ENCODE measurements at places on chromosomes 6 and 20.

DNA sequence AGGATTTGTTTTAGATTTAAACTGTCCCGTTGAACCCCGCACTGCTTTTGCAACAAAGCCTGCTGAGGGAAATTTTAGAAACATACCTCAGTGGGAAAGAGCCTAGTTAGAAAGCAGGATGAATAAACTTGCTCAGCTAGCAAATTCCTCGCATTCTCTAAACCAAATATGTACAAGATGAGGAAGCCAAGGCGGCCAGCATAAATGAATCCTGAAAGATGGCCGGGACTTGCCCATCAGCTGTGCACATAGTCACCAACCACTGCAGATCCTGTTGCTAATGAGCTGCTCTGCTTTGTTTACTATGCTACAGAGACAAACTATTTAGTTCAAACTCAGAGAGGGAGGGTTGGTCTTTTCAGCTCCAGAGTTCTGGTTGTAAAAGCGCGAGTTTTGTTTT, 49.0 kb downstream of the TMEM170B start:
- DNase-seq = no peak

- DNase-seq = no peak
Measured at GRCh38 chr20:6053776-6054688, at the start of gene LRRN4. Gene LRRN4, minus strand, starts transcription at chr20:6054060. Its CDS starts 1,261 bp downstream, at chr20:6052799.

DNA sequence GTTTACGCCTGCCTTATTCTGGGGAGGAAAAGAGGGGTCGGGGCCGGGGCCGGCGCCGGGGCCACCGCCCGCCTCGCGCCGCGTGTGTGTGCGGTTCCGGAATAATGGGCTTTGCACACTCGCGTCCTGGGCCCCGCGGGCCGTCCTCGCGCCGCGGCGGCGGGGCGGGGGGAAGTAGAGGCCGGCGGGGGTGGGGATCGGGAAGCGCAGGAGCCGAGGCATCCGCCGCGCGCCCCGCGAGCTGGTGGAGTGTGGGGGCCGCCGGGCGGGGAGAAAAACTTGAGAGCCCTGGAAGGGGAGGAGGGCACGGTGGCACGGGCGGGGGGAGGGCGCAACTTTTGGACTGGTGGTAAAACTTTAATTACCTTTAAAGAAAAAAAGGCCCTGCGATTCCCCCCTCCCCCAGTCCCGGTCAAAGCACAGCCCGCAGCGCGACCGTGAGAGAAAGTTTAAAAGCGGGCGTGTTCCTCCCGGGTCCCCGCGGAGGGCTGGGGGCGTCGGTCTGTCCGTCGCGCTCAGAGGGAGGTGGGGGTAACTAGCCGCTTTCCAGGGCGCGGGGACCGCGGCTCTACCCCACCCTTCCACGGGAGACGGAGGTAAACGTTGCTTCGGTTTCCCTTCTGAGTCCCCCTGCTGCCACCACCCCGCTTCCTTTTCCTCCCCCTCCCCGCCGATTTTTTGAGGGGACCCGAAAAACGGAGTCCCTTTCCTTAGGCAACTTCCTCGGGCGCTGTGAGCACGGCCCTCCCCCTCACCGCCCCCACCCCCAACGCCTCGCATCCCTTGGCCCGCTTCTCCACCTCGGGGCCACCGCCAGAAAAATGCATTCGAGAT, 1.9 kb downstream of the L3MBTL3 start:
- peak; percentile 30 for DNase-seq

DNA sequence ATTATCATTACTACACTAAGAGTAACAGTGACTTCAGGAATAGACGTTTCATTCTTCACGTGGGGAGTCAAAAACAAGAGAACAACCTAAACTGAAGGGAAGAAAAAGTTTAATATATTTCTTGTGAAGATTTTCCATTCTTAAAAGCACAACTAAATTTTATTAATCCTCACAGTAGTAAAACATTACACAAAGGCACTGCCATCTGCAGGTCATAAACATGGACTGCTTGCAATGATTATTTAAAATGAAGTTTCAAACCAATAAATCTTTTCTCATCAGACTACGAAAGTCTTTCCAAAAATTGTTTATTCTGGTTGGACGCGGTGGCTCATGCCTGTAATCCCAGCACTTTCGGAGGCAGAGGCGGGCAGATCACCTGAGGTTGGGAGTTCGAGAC, 2.6 kb downstream of the NCOA5 start:
- no peak for DNase-seq

DNA sequence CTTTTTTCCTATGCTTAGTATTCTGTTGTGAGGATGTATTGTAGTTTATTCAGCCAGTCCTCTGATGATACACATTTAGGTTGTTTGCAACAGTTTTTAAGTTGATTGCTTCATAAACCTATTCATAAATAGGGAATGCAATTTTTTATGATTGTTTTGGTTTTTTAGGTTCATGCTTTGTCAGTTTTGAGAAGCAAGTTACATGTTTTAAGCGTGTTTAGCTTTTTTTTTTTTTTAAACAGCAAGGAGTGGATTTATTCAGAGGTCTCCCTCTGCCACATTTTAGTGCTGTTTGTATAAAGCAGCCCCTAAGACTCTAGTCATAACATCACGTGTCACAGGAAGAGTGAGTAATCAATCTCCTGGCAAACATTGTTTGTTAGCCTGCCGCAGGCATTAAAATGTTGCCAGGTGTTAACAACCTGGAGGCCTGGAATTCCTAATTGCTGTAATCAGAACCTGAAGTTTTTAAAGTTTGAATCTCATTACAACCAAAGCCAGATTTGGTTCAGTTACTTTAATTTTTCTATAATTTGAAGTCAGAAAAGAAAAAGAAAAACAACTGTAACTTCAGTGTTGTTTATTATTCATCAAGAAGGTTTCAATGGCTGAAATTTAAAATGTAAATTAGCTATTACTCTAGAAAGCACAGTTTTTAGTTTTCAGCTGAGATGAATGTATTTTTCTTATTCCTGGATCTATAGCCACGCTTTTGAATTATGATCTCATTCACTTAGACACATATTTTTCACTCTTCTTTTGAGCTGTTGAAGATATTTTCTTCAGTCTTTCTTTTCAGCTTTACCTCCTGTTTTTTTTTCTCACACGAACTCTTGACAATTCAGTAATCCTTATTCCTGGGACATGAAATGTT, 59.2 kb downstream of the KCNS1 start:
- no peak for DNase-seq

GRCh38 chr6:45480752-45481415, 103.2 kb upstream of the SUPT3H start:
- no peak for DNase-seq

DNA sequence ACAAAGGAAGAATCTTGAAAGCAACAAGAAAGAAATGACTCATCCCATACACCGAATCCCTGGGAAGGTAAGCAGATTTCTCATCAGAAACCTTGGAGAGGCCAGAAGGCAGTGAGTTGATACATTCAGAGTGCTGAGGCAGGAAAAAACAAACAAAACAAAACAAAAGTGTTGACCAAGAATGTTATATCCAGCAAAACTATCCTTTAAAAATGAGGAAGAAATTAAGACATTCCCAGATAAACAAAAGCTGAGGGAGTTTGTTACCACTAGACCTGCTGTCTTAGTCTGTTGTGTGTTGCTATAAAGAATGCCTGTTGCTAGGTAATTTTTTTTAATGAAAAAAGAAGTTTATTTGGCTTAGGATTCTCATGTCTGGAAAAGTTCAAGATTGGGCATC, 33.7 kb upstream of the PPP1R3G start:
- no peak for DNase-seq

DNA sequence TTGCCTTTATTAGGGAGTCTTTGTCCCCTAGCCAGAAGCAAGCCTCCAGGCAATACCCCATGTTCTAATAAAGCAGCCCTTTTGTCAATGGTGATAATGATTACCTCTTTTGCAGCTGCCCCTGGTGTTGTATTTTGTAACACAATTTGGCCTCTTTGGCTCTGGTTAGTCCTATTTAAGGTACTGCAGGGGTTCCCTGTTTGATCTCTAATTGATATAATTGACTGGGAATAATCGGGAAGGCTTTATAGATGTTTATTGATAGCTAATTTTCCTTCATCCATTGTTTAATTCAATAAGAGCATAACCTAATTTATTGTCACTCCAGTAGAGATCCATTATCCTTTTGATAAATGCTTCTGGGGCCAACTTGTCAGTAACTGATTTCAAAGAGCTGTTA, 537.2 kb downstream of the PKHD1 start:
- DNase-seq = no peak

DNA sequence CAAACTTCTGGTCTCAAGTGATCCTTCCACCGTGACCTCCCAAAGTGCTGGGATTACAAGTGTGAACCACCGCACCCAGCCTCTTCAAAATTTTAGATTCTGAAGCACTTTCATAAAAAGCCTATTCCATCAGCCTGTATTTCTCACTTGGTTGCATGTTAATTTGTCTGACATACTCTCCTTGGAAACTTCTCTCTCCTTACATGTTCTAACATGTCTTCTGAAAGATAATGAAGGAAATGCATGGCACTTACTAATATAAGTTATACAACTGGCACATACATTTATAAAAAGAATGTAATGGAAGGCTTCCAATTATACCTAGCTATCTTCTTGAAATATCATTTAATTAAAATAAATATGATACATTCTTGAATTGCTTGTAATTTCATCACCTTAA, 597.5 kb downstream of the TBC1D32 start:
- no peak for DNase-seq

DNA sequence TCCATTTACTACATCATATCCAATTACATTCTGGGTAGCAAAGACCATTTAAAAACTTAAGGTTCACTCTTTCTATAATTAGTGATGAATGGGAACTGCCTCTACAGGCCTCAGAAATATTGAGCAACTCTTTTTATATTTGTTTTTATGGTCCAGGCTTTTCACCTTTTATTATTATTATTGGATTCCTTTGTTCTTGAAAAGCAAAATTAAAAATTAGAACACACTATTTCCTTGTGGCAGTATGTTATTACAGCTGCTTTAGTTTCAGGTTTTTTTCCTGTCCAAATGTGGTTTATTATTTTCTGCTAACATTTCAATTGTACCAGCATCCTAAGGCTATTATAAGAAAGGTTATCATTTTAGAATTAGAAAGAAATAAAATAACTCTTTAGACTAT, 150.1 kb downstream of the FARS2 start:
- no peak for DNase-seq

DNA sequence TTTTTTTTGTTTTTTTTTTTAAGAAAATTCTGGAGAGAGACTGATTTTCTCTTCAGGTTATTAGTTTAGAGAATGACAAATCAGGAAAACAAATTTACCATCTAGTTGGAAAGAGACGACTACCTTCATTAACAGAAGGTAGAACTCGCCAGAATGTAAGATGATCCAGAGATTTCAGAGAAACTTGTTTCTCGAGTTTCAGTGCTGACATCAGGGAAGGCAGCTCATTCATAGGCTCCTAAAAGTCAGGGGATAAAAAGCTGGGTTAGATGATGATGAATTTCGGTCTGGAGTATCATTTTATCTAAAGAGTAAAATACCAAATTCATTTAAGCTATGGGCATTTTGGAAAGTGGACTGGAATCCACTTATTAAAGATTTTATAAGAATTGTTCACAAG, 27.9 kb downstream of the ZNF334 start:
- no peak for DNase-seq

DNA sequence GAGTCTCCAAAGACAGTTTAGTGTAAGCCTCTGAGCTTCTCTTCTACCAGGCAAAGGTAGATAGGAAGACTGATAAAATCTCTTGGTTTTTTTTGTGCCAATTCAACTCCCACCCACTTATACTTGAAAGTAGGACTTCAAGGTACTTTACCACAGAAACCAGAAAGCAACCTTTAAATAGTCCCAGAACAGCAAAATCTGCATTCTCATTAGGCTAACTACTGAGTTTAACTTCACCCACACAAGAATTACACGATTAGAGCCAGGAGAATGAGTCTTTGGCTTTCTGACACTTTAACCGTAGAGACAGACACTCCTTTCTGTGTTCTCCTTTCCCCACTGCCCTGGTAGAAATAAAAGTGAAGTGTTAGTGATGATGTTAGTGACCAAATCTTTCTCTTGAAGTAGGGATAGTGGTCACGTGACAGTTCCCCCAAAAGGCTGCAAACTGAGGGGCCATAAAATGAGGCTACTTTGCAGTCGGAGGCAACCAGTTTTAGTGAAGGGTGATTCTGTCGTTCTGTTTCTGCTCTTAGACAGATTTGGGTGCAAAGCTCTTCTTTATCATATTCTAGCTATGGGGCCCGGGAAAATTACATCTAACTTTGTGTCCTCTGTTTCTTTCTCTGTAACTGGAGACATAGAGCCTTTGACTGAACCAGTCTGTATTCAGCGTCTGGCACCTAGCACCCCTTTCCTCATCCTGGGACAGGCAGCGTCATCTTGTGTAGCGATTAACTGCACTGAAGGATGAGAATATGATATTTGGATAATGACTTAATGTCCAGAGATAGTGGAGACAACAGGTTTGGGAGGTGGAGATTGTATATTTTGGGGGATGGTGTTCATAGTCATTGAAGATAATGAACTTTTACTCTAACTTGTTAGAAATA, 206.4 kb upstream of the CITED2 start:
- DNase-seq = no peak

DNA sequence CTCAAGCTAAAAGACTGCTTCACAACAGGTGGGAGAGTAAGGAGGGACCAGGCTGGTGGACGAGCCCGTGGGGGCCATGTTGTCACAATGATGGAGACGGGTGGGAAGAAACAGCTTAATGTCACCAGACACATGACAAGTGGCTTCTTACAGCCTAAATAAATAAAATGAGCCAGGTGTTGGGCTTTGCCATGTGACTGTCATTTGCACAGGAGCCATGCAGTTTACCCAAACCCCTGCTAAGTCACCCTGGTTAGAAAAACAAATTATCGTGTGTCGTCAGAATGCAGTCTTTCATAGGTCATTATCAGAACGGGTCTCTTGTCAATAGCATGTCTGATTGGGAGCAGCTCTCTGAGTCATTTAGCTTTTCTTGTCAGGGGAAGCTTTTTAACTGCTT, 18.5 kb downstream of the BTBD3 start:
- no peak for DNase-seq

DNA sequence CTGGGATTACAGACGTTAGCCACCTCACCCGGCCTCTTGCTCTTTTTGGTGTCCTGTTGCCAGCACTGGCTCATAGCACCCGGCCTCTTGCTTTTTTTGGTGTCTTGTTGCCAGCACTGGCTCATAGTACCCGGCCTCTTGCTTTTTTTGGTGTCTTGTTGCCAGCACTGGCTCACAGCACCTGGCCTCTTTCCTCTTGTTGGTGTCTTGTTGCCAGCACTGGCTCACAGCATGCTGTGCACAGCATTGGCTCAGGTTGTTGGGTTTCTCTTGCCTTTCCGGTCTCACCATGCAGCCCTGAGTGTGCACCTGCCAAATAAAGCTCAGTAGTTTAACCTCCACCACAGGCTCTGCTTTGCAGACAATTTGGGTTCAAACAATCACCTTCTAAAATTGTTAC, 208.2 kb downstream of the THBS2 start:
- DNase-seq = no peak

- DNase-seq = no peak
Measured at GRCh38 chr20:60628749-60629148, 623.3 kb upstream of the CDH4 start.

DNA sequence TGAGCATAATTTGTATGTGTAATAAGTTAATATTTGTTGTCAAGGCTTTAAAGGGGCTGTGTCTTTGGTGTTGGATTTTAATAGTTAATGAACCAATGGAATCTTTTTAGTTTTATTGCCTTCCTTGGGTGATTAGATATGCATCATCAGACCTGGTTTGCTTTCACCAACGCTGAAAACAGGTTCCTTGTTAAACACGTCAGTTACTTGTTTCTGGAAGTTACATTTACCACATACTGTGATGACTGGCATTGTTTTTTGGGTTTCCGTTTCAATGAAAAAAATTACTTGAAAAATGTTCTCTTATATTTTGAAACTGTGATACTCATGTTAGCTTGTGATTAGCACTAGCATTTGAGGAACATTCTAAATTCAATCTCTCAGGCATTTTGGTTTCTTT, 58.6 kb upstream of the RNF144B start:
- no peak for DNase-seq
